ENCODE measurements at places on chromosomes 1 and 21.

DNA sequence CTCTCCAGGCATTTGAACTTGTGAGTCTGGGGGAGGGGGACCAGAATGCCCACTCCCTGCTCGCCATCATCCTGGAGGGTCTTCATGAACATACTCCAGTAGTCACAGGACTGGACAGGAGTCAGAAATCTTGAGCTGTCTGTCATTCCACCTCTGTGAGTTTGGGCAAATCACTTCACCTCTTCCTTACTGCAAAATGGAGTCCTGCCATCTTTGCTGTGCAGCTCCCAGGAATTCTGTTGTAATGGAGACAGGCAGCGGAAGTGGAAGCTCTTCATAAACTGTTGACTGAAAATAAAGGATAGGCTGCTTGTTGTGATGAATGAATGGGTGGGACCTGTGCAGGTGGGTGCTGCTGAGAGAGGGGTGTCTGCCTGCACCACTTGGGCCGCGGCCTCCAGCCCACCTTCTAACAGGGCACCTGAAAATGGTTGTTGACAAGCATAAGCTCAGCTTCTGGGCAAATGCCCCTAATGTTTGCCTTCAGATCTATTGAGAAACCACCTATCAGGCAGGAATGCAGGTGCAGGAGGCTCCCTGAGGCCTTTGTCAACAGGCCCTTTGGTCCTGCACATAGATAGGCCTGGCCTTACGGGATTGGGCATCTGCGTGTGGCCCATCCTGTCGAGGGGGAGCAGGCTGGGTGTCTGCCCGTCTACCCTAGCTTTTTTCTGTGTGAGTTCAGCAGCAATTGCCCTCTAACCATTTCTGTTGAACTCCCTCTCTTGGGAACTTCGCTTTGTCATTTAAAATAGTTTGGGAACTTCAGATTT is 321.0 kb downstream of the RPS6KC1 start:
- DNase-seq = no peak

DNA sequence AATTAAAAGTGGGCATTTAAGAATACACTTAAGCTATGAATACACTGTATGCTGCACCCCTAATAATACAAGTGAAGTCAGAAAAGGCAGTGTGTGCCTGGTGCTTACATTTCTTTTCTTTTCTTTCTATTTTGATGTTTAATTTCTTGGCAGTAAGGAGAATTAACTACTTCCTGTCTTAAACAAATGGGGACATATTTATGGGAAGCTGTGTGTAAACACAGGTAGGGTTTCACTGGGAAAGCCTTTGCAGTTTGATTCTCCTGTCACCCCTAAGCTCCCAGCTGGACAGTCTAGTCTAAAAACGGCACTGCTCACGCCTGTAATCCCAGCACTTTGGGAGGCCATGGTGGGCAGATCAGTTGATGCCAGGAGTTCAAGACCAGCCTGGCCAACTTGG is 146.0 kb downstream of the MIS18A start:
- DNase-seq = no peak

DNA sequence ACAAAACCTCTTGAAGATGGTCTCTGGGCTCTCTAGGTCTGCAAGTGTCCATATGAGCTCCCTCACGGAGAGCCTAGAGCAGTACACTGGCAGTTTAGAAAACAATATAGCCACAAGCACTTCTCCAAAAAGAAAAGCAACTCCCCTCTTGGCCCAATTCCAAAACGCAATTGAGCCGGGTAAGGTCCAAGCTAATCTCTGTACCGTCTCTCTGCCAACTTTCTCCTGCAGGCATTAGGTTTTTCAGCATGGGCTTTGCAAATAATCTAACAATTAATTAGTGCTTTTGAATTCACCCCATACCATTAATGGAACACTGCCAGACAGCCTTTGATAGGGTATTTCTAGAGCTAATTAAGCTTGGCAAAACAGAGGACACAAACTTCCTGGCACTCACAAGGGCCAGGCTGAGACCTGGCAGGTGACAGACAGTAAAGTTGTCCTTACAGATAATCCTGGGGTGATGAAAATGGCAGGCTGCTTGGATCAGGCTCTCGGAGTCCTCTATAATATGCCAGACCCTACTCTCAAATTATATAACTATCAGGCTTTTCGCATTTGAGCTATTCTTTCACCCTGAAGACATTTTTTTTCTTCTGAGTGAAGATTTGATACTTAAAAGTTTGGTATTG is 39.8 kb downstream of the TGFBR3 start:
- no peak for DNase-seq

DNA sequence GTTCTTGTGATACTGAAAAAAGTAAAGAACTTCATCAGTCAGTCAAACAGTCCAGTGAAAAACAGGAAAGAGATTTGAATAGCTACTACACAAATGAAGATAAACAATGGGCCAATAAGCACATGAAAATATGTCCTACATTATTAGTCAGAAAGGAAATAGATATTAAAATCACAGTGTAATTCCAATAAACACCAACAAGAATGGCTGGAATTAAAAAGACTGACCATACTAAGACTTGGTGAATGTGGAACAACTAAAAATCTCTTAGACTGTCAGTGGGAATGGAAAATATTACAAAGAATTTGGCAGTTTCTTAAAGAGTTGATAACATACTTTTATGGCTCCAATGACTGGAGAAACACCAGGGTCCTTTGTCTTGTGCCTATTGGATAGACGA is 241.8 kb upstream of the USP24 start:
- DNase-seq = no peak

- DNase-seq = no peak
Observed at GRCh38 chr1:17711577-17711910, 43.6 kb upstream of the ACTL8 start.

DNA sequence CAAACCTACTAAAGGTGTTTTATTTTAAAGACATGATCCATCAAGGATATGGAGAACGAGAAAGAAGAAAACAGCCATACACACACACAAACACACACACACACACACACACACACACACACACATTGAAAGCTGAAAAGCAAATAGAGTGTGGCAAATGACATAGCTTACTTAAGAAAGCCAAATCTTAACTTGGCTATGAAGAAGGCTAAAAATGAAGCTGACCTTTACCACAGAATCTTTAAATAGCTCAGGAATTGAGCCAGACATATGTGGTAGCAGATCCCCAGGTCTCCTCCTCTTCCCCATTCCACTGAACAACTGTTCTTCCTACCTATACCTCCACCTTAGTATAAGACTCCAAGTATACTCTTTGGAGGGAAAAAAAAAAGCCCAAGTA is 185.6 kb downstream of the CLEC20A start:
- DNase-seq = no peak
